ENCODE measurements at places on chromosomes 2 and 18. TPM values are rescaled to one million over a fixed set of nuclear protein-coding genes. Genes with fewer than 3 reads are reported as not detected.

DNA sequence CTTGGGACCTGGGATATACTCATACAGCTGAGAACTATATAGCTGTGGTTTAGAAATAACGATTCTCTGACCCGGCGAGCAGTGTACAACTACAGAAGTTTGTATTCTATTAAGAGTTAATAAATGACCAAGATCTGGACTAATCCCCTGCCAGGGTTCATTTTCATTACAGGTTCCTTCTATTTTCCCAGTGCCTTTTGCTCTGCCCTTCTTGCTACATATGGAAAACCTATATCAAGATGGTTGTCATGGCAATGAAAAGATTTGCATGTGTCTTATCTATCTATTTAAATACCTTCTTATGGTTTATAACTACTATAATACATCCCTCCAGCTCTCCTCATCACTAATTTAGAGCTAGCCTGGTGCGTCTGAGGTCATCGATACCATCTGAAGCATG lies 965.2 kb downstream of the BCL11A start:
- H3K4me1 ChIP-seq, result peaks cover 4% of the 10 kb centered on the region
- H3K27ac ChIP-seq, result no peak overlapping the region
- H3K36me3 ChIP-seq, result no peaks in the 10 kb centered on the region
- no peak for DNase-seq

SCN2A gene
- not detected for total RNA-seq

DNA sequence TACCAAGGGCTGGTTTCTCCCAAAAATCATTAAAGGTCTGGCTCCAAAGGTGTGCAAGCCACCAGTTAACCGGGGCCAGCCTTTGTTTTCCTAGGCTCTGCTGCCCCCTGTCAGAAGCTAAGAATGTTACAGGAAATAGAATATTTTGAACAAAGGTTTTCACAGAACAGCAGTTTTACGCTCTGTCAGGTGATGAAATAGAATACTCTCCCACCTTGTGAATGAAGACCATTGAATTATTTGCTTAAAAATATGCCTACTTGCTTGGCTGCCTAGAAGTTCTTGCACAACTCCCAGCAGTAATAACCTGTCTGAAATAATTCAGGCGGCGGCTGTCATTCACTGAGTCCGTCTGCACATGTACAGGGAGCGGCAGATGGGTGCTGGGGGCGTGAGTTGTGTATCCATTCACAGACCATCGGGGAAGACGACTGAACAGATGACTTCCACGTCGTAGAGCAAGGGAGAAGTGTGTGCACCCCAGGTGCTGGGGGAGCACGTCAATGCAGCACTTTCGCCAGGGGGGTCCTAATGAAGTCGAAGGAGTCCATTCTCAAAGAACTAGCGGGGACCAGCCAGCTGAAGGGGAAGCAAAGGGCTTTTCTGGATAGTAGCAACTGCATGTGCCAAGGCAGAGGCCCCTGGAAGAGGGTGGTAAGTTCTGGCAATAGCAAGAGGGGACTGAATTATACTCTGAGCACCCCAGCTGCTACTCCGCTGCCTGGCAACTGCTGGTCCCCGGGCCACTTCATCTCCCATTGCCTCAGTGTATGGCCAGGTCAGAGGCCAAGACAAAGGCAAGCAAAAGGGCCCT lies 56.1 kb downstream of the SF3B1 start:
- H3K36me3 ChIP-seq, result no peaks in the 10 kb centered on the region
- H3K27ac ChIP-seq, result no peak overlapping the region
- peaks cover 11% of the 10 kb centered on the region for H3K4me1 ChIP-seq
- DNase-seq, result peak; percentile 29
- no peak overlapping the region for H3K4me3 ChIP-seq

GRCh38 chr2:71721362-71721665 lies 268.0 kb downstream of the DYSF start:
- no peak for DNase-seq
- H3K4me3 ChIP-seq, result no peak overlapping the region
- H3K4me1 ChIP-seq, result no peaks in the 10 kb centered on the region

GRCh38 chr2:175861958-175862357 lies 140.1 kb downstream of the LNPK start:
- H3K4me1 ChIP-seq, result no peaks in the 10 kb centered on the region
- H3K36me3 ChIP-seq, result no peaks in the 10 kb centered on the region
- no peak overlapping the region for H3K27ac ChIP-seq

PIEZO2 gene
- not detected for total RNA-seq

- H3K36me3 ChIP-seq, result peaks cover 74% of the 10 kb centered on the region
- no peaks in the 10 kb centered on the region for H3K4me1 ChIP-seq
- H3K4me3 ChIP-seq, result no peak overlapping the region
- DNase-seq, result no peak
- no peaks in the 10 kb centered on the region for H3K27me3 ChIP-seq
Observed at GRCh38 chr2:143632751-143633374, 503.6 kb downstream of the ARHGAP15 start.
